Osteoblast (primary cell): ENCODE measurements at places on chromosomes 4 and X. TPM values are rescaled to one million over a fixed set of nuclear protein-coding genes. Genes with fewer than 3 reads are reported as not detected.

VEGFC gene
- total RNA-seq, result 55.4 and 56.9 TPM in 2 replicates

GRCh38 chr4:52848254-52848653 is 13.9 kb upstream of the RASL11B start:
- H3K4me1 ChIP-seq, result peaks cover 1% of the 10 kb centered on the region
- no peaks in the 10 kb centered on the region for H3K36me3 ChIP-seq
- no peaks in the 10 kb centered on the region for H3K27me3 ChIP-seq
- DNase-seq, result no peak
- H3K4me3 ChIP-seq, result no peak overlapping the region

PIR gene
- total RNA-seq, result 15.9 and 16.5 TPM in 2 replicates

CXorf38 gene
- 10.1 and 14.7 TPM in 2 replicates for total RNA-seq

SCML2 gene
- 0.88 and 1.4 TPM in 2 replicates for total RNA-seq

- peak within 1 kb of the TSS; percentile 62 for H3K4me3 ChIP-seq
- H3K27ac ChIP-seq, result no peak within 1 kb of the TSS
- no peaks in the 10 kb centered on the region for H3K4me1 ChIP-seq
- peak; percentile 77 for DNase-seq
- H3K36me3 ChIP-seq, result no peaks in the 10 kb centered on the region
Observed at GRCh38 chr4:81214881-81215868, at the start of gene PRKG2. PRKG2 (minus strand) TSS chr4:81215222; CDS start chr4:81205047, 10,175 bp downstream.
